ENCODE measurements at places on chromosomes 1 and 21.
A peak's percentile ranks its signal among the peaks of the same experiment; 100 is the strongest.

DNA sequence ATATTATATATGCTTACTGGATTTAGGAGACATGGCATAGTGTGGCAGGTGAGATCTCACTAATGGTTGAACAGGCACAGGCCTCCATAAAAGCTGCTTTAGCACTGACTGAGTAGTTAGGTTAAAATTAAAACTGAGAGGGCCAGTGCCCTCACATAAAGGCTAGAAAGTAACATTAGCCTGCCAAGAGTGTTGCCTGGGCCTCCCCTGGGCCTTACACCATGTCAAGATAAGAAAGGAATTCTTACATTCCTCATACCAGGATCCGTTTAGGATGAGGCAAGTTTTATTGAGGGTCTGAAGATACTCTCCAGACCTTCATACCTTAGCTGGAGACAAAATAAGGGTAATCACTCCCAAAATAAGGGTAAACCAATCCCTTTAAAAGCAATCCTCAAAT, 1011.8 kb downstream of the PLA2G4A start:
- no peak for DNase-seq

- DNase-seq = no peak
Observed at GRCh38 chr1:44988531-44989156, 2.2 kb upstream of the EIF2B3 start.

- no peak for DNase-seq
Observed at GRCh38 chr21:35617491-35617890, 442.8 kb downstream of the SETD4 start.

DNA sequence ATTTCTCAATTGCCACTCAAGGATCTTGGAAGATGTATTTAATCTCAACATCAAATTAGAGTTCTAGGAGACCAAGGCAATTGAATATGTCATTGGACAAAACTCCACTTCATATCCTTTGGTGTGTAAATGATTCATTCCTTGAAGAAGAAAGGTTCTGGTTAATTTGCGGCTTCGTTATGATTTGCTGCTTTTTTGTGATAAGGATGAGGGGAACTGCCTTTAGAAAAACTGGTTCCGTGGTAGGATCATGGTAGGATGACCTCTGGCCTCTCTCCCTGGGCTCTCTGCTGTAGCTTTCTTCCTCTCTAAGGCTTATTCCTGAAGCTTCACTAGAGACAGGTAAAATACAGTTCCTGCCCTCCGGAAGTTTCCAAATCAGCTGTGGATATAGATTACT, 51.5 kb upstream of the ERRFI1 start:
- no peak for DNase-seq

DNA sequence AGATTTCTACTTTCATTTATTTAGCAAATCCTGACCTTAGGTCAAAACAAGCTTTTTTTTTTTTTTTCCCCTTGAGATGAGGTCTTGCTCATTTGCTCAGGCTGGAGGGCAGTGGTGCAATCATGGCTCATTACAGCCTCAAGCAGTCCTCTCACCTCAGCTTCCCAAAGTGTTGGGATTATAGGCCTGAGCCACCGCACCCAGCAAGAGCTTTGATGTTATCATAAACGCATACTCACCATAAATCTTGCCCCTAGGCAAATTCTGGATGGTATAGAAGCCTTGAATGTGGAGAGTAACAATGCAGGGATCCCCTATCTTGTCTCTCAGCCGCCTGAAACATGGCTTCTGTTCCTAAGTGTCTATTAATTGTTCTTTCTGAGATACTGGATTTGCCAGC, 24.8 kb upstream of the CLDN8 start:
- DNase-seq = no peak

- DNase-seq = no peak
Observed at GRCh38 chr1:50526431-50526830, 103.2 kb upstream of the DMRTA2 start.

- no peak for DNase-seq
Observed at GRCh38 chr1:77375541-77375940, 93.7 kb downstream of the AK5 start.

DNA sequence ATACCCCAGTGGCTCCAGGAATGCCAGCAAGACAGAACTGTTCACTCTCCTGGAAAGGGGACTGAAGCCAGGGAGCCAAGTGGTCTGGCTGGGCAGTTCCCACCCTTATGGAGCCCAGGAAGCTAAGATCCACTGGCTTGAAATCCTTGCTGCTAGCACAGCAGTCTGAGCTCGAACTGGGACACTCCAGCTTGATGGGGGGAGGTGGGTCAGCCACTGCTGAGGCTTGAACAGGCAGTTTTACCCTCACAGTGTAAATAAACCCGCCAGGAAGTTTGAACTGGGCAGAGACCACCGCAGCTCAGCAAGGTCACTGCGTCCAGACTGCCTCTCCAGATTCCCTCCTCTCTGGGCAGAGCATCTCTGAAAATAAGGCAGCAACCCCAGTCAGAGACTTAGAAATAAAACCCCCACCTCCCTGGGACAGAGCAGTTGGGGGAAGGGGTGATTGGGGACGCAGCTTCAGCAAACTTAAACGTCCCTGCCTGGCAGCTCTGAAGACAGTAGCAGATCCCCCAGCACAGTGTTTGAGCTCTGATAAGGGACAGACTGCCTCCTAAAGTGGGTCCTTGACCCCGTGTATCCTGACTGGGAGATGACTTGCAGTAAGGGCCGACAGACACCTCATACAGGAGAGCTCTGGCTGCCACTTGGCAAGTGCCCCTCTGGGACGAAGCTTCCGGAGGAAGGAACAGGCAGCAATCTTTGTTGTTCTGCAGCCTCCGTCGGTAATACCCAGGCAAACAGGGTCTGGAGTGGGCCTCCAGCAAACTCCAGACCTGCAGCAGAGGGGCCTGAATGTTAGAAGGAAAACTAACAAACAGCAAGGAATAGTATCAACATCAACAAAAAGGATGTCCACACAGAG, 568.4 kb downstream of the PLA2G4A start:
- no peak for DNase-seq

GRCh38 chr21:37117204-37117603, 44.1 kb downstream of the TTC3 start:
- no peak for DNase-seq

GRCh38 chr1:20187103-20187812, 940 bp upstream of the PLA2G2C start:
- peak; percentile 43 for DNase-seq
